Suppressor macrophage treated with lipopolysaccharide for 4 hours (primary cell): ENCODE measurements at places on chromosomes 13 and 19.
A peak's percentile ranks its signal among the peaks of the same experiment; 100 is the strongest.

GRCh38 chr19:55304980-55305379 lies 20.2 kb downstream of the TMEM150B start:
- DNase-seq, result no peak

- DNase-seq, result no peak
Observed at GRCh38 chr19:41694831-41695635, 7.0 kb upstream of the CEACAM7 start.

DNA sequence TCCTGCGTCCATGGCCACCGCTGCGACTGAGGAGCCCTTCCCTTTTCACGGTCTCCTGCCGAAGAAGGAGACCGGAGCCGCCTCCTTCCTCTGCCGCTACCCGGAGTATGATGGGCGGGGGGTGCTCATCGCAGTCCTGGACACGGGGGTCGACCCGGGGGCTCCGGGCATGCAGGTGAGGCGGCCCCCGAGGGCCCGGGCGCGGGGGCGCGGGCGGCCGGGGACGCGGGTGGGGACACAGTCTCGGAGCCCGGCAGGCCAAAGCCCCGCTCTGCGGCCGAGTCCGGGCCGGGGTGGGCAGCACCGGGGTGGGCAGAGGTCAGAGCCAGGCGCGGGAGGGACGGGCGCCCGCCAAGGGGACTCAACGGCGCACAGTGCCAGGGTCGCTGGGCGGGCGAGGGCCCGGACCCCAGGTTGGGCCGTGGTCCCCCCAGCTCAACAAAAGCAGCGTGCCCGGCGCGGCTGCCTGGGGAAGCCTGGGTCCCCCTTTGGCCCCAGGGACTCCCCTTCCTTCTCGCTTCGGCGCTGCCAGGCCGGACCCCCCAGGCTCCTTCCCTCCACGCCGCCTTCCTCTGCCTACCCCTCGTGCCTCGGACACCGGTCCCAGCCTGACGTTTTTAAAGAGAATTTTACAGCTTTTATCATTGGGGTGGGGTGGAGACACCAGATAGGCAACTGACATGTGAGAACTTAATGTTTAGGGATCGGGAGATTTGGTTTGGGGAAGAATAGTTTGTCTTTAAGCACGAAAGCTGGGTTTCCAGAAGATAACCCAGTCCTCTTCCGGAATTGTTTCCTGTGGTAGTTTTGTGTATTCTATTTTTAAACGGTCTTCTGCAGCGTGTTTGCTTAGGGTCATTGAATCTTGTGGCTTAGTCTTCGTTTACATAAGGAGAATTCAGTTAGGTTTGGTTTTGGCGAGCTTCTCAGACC lies 509 bp downstream of the TPP2 start:
- peak; percentile 13 for DNase-seq

DNA sequence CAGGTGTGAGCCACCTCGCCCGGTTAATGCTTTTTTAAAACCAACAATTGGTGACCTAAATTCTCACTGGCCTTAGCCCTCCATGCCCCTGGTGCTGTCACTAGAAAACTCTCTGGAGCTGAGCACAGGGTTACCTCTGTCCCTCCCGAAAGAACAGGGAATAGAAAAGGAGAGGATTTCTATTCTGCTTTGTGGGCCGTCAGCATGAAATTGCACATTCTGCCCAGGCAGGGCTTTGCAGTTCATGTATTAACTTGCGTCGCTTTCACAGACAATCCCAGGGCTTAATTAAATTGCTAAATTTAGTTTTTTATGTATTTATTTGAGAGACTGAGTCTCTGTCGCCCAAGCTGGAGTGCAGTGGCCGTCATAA lies 583 bp upstream of the ZNF480 start:
- DNase-seq, result no peak

DNA sequence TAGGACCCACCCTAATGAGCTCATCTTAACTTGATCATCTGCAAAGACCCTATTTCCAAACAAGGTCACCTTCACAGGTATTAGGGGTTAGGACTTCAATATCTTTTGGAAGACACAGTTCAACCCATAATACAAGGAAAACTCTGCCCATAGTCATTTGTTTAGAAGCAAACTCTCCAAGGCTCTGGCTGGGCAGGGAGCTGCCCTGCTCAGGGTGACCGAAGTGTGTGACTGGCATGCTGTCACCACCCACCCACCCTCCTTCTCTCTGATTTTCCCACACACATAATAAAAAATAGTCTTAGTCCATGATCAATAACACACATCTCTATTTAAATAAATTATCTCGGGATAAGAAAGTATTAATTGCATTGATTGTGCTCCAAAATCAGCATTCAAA lies 161.1 kb downstream of the KCTD15 start:
- DNase-seq, result no peak

DNA sequence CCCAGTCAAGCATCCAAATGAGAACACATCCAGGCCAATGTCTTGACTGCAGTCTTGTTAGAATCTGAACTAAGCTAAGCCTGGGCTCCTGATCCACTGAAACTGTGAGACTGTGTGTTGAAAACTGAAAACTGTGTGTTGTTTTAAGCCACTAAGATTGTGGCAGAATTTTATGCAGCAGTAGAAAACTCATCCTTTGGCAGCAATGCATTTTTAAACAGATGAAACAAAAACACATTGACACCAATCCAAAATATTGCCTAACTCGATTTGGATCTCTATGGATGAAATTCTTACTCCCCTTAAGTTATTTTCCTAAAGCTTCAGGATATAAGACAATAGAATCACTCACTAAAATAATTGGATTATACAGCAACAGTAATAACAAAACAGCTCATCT lies 202.3 kb upstream of the KLF12 start:
- DNase-seq, result no peak

DNA sequence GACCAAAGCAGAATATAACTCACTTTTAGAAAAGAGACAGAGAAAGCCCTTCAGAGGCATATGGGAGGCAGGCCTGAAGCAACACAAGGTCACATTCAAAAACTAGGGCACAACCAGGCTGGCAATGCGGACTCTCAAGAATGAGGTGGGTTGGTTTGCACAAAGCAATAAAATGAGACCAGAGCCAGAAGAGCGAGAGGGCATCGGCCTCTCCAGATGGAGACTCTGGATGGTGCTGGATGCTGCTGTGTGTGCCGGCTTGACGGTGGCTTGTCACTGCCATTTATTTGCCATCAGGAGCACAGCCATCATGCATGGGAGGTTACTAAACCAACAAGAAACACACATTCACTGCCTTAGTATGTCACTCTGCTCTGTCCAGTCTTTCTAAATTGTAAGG lies 649.4 kb downstream of the DIAPH3 start:
- DNase-seq, result no peak

DNA sequence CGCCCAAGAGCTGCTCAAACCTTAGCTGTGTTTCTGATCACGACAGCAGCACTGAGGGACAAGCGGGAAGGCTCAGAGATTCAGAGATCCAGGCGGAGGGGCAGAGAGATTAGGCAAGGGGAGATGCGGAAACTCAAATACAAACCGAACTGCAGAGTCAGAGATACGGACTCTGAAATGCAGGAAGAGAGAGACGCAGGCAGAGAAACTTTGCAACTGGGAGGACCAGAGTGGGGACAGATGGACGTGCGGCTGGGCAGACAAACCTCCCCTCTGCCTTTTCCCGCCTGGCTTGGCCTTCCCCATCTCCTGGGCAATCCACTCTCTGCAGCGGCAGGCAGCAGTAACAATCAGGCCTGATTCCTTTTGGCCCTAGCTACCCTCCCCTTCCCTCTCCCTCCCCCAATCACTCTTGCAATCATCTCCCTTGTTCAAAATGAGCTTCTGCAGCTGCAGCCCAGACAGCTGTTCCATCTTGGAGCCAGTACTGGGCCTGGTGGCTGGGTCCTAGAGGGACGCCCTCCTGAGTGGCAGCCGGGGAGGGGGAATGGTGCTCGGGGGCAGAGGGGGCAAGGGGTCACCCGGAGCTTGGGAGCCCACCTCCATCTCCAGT lies 29.7 kb downstream of the OLFM2 start:
- DNase-seq, result no peak

- DNase-seq, result no peak
Observed at GRCh38 chr19:8501516-8501915, 924 bp downstream of the PRAM1 start.

DNA sequence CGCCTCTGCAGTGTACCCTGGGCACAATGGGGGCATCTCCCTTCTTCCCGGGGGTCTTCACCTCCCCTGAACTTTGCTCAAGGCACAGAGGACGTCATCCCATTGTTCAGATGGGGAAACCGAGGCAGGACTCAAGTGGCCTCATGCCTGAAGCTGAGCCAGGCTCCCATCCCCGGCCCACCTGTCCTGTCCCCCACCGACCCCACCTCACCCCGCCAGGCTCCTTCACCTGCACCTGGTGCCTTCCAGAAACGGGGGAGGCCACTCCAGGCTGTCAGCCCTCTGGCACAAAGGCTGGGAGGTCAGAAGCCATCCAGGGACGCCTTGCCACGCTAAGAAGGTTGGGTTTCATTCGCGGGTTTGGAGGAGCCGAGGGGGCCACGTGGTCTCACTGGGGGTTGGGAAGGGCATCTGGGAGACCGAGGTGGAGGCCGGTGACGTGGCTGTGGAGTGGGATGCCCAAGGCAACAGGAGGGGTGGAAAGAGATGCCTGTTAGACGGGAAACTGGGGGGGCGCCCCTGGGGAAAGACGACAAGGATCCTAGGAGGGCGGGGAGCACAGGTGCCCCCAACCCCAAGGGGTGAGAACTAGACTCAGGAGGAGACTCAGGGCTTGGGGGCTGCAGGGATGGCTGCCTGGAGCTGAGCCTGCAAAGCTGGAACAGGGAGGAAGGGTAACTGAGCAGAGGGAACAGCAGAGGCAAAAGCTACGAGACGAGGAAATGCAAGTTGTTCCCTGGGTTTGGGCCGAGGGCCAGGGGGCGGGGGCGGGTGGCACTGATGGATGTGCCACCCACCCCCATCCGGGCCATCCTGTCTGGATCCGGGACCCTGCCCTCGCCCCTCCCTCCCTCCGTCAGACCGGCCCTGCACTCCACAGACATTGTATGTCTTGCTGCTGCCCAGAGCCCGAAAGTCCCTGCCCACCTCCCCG lies 6.0 kb upstream of the TCF3 start:
- no peak for DNase-seq

GRCh38 chr13:89401264-89401675 lies 1730.1 kb downstream of the SLITRK5 start:
- DNase-seq, result peak; percentile 85

DNA sequence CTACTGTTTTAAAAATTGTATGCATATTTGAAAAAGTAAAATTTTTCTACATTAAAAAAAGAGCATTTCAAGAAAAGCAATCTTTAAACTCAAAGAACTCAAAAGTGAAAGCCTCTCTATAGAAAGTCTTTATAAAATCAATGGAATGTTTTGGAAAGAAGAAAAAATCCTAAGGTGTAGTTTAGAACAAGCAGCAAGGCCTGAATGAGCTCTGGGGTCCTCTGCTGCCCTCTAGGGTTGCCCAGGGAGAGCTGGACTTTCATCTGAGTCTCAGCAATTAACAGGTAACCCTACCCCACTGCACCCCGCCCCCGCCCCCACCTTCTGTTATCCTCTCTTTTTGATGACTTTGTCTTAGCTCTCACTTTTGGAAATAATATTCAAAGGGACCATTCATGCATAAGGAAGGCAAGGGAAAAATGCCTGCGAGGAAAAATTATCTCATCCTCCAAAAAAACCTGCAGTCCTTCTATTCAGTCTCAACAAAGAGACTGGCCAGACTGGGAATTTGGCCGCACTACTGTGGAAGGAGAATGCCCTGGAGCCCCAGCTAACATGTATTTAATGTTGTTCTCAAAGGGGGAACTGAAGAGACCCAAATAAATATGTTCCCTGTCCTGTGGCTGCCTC lies 24.1 kb downstream of the SLC25A30 start:
- DNase-seq, result peak; percentile 33

- peak; percentile 82 for DNase-seq
Observed at GRCh38 chr13:42876270-42876714, 94.9 kb downstream of the FAM216B start.

- no peak for DNase-seq
Observed at GRCh38 chr19:8095354-8095886, 42.9 kb downstream of the CCL25 start.

DNA sequence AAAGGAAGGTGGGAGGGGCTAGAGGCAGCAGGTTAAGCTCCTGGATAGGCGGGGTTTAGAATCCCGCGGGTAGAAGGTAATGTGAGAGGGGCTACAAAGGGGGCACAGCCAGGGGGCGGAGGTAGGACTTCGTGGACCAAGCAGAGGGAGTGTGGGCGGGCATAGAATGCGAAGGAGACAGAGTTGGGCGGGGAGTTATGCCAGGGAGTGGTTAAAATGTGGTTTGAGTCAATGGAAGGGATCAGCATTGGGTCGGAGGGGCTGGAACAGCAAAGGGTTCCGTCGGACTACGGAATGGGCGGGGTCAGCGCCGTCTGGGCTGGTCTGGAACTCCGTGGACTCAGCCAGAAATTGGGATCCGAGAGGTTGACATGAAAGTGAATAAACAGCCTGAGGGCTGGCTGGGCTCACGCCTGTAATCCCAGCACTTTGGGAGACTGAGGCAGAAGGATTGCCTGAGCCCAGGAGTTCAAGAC lies 3.0 kb downstream of the LTBP4 start:
- DNase-seq, result no peak

DNA sequence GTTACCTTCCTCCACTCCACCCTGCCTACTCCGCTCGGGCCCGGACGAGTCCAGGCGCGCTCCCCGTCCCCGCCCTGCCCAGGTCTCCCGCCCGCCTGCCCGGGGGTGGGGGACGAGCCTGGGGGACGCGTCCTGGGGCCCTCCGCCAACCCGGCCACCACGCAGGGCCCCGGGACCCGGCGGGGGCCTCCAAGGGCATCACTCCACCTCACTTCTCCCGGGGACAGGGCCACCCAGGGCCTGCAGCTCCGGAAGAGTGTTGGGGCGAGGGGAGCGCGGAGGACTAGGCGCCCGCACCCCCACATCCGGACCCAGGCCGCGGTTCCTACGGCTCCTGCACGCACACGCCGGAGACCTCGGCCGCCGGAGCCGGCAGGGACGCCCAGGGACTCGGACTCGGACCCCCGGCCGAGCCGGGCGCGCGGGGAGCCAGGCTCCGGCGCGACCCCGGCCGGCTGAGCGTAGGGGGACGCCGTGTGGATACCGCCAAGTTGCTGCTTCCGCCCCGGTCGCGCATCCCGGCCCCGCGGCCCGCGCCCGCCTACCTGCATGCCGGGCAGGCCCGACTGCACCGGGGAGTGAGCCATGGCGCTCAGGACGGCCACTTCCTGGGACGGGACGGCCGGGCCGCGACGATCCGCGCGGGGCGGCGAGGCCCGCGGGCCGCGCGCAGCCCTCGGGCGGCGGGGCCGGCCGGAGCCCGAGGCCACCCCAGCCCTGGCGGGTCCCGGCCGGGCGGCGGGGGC lies 534 bp downstream of the STK24 start:
- peak; percentile 46 for DNase-seq

GRCh38 chr19:44904426-44904994 lies 1.1 kb upstream of the APOE start:
- no peak for DNase-seq

DNA sequence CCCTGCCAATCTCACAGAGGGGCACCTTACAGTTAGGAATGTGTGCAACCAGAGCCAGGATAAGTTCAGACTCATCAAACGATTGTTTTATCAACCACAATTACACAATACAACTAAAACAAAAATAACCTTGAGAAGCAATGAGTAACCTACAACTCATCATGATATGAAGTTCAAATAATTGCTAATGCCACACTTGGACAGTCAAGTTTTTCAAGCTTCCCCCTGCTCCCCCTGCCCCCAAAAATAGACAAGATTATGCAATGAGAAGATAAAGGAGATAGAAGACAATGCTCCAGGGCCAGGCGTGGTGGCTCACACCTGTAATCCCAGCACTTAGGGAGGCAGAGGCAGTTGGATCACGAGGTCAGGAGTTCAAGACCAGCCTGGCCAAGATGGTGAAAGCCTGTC lies 13.6 kb upstream of the KPNA3 start:
- DNase-seq, result peak; percentile 9
